ENCODE measurements at places on chromosomes 3 and 15.

DNA sequence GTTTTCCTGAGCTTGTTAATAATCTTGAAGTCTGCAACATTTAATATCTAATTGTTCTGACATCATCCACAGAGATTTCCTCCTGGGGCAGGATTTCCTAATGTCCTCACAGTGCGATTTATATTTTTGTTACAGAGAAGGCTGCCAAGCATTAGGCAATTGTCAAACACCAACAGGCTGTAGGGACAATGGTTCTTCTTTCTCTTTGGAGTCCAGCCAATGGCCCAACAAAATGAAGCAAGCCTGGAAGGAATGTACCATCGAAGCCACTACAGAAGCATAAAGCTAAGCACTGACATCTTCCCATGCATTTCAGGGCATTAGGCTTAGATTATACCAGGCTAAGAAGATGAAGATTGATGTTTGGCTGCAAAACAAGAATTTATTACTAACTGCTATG is 173.0 kb upstream of the FRMD4B start:
- DNase-seq = no peak

DNA sequence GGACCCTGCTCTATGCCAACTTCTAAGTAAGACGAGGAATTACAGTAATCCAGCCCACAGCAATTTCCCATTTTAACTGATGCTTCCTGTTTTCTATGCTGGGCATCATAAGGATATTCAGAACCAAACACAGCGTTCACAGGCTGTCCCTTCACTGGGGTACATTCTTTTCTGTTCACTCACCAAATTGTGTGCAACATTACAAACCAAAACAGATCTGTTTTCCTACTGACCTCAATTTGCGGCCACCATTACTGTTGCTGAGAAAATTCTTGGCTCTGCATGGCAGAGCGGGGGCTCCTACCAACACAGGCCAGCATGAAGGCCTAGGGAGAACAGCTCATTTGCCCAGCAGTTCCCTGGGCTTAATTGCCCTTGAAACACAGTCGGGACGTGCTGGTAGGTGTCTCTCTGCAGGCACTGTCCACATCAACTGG is 76.5 kb downstream of the MYO1E start:
- no peak for DNase-seq

DNA sequence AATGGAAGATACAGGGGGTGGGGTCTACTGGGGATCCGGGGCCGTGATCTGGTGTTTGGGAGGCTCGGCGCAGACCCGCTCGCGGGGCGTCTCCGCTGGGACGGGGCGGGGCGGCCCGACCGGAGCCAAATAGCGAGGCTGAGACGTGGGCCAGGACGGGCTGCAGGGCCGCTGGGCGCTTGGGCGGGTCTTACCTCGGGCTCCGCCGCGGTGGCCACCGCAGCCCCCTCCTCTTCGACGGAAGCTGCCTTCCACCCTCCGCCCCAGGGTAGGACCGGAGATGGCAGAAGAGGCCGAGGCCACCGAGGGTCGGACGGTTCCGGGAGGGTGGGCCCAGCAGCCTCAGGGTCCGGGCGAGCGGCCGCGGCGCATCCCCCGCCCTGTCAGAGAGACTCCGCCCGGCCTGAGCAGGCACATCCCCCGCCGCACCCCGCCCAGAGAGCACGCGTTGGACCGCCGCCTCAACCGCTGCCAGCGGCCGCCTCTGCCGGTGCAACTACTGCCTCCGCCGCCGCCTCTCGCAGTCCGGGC is 399 bp downstream of the MYO9A start:
- DNase-seq = peak; percentile 77

- DNase-seq = peak; percentile 72
These were observed 14.4 kb downstream of the GOLGB1 start for GRCh38 chr3:121735047-121735696.

GRCh38 chr3:146889626-146890025 is 284.5 kb upstream of the PLSCR5 start:
- no peak for DNase-seq

GRCh38 chr3:178217479-178217878 is 318.8 kb upstream of the KCNMB2 start:
- no peak for DNase-seq

- DNase-seq = peak; percentile 79
These were observed 19.5 kb downstream of the MESD start for GRCh38 chr15:80970018-80970657.

- no peak for DNase-seq
These were observed 2.1 kb downstream of the CYP1A2 start for GRCh38 chr15:74750751-74751150.

DNA sequence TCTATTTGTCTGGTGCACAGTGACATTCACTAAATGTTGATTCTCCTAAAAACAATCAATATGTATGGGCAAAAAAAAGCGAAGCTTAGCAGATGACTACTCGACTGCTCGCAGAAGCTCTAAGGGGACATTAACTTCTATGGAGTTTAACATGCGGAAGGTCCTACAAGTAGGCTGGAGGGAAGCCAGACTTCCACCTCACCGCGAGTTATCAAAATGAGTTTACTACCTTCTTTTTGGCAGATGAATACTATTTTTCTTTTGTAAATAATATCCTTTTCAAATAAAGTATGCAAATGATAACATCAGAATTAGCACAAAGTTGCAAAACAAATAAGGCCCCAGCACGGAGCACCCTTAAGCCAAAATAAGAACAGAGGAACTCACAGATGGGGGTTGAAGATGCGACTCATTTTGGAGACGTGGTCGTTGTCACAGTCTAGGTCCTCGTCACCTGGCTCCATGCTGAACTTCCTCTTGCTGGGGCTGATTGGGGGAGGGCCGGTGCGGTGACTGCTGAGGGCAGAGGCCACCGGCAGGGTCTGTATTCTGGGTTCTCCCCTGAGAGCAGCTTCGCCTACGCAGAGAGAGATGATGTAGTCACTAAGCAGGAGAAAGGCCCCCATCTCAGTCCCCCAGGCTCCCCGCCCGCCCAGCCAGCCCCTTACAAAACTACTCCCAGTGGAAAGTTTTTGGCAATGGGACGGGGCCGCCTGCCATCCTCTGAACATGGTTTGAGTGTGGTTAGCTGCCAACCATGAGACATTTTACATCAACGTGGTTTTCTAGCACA is 42.1 kb downstream of the VGLL4 start:
- DNase-seq = peak; percentile 19

DNA sequence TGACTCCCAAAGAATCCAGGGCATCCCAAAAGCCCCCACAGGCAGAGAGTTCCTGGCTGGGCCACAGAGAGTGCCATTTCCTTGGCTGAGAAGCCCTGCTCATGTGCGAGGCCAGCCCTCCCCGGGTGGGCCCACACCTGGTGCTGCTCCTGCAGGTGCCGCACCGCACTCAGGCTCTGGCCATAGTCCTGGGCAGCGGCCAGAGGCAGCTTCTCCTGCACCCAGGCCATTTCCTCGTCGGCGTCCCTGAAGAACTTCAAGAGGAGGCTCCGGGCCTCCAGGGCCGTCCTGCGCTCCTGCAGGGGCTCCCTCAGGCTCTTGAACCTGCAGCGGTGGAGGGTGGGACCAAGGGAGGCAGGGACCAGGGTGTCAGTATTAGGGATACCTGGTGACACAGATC is 18.1 kb downstream of the PLA2G4B start:
- DNase-seq = no peak

- DNase-seq = no peak
These were observed 16.2 kb downstream of the CEP19 start for GRCh38 chr3:196695849-196696226.

- DNase-seq = peak; percentile 33
These were observed at the start of gene SHF for GRCh38 chr15:45187894-45188830. SHF (minus strand) TSS chr15:45187966; CDS start chr15:45187951, 15 bp downstream.

DNA sequence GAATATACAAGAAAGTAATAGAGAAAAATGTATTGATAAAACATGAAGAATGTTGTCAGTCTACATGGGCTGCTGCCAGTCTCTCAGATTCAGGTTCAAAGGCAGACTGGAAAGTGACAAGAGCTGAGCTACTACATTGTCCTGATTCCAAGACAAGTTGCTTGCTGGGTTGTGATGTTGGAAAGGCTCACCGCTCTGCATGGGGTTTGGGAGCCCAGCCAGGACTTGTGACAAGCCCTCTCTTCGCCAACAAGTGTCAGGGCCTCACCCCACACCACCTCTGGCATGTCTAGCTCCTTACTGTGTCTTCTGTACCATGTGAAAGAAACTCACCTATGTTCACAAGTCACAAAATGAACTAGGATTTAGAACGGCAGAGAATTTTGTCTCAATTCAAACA is 43.0 kb upstream of the SH3GL3 start:
- no peak for DNase-seq

- no peak for DNase-seq
These were observed 5.9 kb downstream of the LYSMD4 start for GRCh38 chr15:99727330-99727729.

GRCh38 chr3:14485981-14486380 is 54.2 kb downstream of the GRIP2 start:
- no peak for DNase-seq

GRCh38 chr15:97096303-97096835 is 765.9 kb downstream of the NR2F2 start:
- no peak for DNase-seq

DNA sequence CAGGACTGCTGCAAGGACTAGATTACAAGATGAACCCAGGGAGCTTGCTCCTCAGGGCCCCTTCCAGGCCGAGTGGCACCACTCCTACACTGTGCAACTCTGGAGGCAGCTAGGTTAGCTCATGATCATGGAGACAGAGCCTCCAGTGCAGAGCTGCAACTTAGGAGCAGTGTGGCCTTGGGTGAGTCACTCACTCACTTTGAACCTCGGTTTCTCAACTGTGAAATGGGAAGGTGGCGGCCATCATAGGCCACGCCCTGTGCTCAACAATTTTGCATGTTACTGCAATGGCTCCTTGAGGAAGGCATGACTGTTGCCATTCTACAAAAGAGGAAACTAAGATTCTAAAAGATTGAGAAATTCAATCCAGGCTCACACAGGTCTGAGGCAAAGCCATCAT is 11.2 kb upstream of the CXCR6 start:
- no peak for DNase-seq

DNA sequence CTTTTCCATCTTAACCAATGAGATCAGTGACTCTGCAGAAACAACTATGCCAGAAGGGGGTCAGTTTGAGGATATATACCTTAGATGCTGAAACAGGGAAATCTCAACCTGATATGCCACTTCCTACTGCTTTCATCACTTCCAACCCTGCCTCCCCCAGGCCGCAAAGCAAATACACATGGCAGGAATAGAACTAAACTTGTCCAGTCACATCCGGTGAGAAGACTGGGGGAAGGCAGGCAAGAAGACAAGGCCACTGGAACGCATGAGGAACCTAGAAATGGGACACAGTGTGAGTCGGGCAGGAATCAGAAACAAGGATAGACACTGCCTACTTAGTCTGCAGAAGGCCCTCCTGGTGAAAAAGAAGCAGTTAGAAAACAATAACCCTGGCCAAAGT is 90.6 kb downstream of the MYO5A start:
- no peak for DNase-seq

DNA sequence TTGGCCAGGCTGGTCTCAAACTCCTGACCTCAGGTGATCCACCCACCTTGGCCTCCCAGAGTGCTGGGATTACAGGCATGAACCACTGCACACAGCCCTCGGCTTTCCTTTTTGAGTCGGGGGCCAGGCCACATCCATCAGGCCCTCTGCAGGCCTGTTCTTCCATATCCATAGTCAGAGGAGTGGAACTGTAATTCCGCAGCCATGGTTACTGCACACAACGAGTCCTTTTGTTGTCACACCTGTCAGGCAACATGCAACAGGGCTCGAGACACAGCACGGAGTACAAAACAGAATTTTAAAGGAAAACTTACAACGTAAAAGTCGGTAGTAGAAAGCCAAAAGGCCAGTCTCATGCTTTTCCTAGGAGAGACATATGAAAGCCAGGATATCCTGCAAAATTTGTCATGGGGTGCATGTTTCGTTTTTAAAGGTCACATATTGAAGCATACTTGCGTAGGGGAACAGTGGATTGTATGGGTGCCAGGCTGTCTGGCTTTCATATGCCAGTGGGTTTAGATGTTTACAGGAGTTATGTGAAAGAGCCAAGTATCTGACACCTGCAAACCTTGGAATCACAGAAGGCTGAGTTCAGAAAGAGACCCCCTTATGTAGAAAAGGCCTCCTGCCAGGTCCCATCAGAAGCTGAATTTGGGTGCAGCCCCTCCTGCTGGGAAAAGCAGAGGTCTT is 63.2 kb upstream of the LPP start:
- DNase-seq = no peak
